Activated naive CD4-positive, alpha-beta T cell treated with anti-CD3 and anti-CD28 coated beads for 36 hours (primary cell): ENCODE measurements at places on chromosomes 1 and 21. TPM values are rescaled to one million over a fixed set of nuclear protein-coding genes. Genes with fewer than 3 reads are reported as not detected.

GRCh38 chr1:22309572-22309971, 142.1 kb upstream of the ZBTB40 start:
- no peak for DNase-seq

Gene WDR64
- total RNA-seq = not detected

DNA sequence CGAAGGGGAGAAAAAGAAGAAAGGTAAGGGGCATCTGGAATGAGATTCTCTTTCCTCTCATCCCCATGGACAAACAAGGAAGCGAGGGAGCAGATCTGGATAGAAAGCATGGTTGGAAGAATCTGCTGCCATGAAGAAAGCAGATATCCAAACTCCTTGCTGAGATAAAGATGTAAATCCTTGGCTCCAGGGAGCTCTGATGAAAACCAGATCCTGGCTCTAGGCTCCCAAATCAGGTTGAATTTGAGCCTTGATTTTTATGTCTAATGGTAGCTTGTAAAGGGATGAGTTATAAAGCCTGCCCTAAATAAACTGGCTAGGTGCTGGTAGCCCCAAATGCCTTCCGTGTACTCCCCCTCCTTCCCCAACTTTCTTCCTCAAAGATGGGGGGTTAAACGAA, 64.1 kb upstream of the LAX1 start:
- DNase-seq = no peak

- DNase-seq = no peak
Observed at GRCh38 chr1:229234870-229235472, 35.9 kb upstream of the RAB4A start.

Gene IL20
- not detected for total RNA-seq

Gene PRAMEF18
- total RNA-seq = not detected

Gene RGS16
- 37.3 TPM for total RNA-seq
